CD4-positive, alpha-beta T cell treated with Interleukin-12 subunit alpha and Interleukin-12 subunit beta, for 1 hour (primary cell): ENCODE measurements at places on chromosomes 6 and 20.

GRCh38 chr6:41072836-41073202 lies at the start of gene NFYA:
Gene NFYA, plus strand, starts transcription at chr6:41072974. Its CDS starts 6,116 bp downstream, at chr6:41079090.
- DNase-seq, result no peak

- DNase-seq, result no peak
These were observed 126.5 kb upstream of the SOX4 start for GRCh38 chr6:21467091-21467490.

- DNase-seq, result no peak
These were observed 7.5 kb upstream of the CD164 start for GRCh38 chr6:109389650-109390274.

DNA sequence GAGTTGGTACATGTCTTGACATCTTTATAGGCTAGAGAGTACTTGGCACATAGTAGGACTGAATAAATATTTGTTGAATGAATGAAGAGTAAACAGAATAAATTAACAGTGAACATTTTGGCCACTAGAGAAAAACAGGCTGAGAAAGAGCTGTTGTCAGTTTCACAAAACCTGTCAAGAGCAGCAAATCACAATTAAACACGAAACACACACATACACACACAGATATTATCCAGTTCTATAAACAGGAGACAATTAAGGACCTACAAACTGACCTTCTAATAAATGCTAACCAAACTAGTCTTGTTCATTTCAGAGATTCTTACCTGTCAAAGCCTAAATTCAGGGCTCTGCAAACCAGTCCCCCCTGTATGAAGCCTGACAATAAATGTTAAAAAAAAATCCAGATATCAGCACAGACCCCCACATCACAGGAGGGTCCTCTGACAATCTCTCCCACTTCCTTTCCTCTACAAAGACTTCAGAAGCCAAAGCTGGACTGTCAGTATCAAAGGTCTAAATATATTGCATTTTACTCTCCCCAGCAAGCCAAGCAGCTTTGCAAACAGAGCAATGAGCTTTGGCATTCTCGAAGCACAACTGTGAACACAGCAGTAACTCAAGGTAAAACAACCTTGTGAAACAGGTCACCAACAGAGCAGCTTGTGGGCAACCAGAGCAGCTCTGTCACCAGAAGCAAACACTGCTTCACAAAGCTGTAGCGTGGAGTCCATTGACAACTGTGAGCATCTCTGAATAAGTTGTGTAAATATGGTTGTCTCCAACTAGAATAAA lies 229.9 kb downstream of the TBXT start:
- DNase-seq, result no peak

DNA sequence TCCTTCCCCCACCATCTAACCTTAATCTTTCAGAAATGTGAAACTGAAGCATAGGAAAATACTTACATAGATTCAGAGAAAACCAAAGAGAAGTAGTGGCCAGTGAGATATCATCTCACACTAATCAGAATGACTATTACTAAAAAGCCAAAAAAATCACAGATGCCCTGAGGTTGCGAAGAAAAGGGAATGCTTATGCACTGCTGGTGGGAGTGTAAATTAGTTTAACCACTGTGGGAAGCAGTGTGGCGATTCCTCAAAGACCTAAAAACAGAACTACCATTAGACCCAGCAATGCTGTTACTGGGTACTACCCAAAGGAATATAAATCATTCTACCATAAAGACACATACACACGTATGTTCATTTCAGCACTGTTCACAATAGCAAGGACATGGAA lies 9.2 kb upstream of the PREX1 start:
- DNase-seq, result no peak

GRCh38 chr6:150392452-150393220 lies 23.8 kb downstream of the IYD start:
- DNase-seq, result no peak

GRCh38 chr20:59571551-59572314 lies 32.6 kb upstream of the PHACTR3 start:
- DNase-seq, result peak; percentile 47

- no peak for DNase-seq
These were observed 287.8 kb downstream of the CDH4 start for GRCh38 chr20:61539706-61540360.

- DNase-seq, result no peak
These were observed 20.7 kb downstream of the SYNJ2 start for GRCh38 chr6:158002249-158002950.

DNA sequence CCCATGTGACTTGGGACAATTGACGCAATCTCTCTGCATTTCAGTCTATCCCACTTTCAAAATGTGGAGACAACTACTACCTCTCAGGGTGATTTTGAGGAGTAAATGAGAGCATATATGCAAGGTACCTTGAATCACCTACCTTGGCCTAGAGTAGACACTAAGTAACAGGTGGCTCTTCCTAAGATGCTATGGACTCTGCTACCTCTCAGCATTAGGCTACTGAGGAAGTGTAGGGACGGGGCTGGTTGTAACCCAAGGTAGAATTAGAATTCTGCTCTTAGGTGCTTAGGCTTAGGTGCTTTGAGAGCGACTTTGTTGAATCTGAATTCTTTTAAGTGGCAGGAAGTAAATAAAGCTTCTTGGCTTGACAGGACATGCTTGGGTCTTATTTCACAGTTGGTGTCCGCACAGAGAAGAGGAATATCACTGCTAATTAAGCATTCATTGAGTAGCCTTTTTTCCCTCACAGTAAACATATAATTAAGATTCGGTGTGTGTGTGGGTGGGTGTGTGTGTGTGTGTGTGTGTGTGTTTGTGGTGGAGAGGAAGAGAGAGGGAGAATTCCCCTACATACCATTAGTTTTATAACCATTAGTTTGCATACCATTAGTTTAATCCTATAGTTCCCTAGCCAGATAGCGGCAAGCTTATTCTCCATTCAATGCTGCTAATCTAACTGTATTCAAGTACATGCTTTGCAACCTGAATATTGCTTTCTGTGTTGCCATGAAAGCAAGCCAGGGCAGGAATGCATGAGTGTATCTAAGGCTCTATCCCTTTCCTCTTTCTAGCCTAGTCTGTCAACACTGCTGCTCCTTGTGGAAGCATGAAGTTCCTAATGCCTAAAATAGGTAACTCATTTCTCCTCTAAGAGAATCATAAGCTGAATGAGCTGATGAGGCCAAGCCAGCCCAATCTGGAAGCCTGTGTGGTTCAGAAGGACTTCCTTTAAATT lies 112.5 kb downstream of the IPCEF1 start:
- peak; percentile 41 for DNase-seq

GRCh38 chr6:11033825-11034224 lies 10.3 kb downstream of the ELOVL2 start:
- no peak for DNase-seq

DNA sequence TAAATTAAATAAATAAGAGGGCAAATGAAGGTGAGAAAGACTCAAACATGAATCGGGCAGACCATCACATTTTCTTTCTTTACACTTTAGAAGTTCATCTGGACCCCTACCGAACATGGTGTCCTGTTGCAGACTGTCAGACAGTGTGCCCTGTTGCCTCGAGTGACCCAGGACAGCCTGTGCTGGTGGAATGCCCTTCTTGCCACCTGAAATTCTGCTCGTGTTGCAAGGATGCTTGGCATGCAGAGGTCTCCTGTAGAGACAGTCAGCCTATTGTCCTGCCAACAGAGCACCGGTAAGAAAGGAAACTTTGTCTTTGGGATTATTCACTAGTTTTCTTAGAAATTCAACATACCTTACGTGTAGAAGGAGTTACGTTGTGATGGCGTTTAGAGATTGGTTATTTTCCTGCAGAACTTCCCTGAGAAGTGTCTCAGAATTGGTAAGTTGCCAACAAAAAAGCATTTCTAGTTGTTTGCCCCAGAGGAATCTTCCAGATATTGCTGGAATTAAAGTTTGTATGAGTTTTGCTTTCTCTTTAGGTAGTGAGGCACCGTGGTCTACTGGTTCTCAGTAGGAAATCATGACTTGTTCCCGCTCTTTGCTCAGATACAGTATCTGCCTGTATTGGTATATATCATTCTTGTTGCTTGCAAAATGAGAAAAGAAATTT lies 70.1 kb downstream of the RNF144B start:
- DNase-seq, result no peak

- DNase-seq, result no peak
These were observed 300.8 kb upstream of the STXBP5 start for GRCh38 chr6:146903451-146903850.

- DNase-seq, result no peak
These were observed 4.1 kb downstream of the CALHM6 start for GRCh38 chr6:116465246-116465645.

- DNase-seq, result peak; percentile 39
These were observed 917 bp upstream of the TEAD3 start for GRCh38 chr6:35497571-35498421.

DNA sequence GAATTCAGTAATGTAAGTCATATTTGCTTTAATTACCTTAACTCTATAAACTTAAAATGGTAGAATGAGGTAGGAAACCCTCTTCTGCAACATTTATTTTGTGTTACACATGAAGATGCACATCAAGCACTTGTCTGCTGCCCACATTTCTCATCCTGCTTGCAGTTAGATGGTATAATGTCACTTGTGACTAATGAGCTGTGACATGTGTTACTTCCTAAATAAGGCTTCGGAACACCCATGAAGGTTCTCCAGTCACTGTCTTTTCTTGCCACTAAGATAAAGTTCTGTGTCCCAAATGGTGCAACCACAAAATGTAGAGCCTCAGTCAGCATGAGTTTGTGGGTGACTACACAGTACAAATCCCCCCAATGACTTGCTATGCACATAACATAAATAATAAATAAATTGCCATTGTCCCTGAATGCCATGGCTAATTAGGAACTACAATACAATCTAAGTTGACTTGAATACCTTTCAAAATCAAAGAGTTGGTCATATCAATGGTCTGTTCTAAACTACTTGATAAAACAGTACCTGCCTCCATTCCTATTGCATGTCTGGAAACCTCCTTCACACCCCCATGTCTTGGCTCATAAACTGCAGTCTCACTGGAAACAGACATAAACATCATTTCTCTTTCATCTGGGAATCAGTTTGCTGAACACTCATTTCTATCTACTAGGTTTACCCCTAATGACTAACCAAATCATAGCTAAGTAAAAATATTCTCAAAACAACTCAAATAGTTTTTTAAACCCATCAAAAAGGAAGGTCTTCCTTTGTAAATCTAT lies 157.2 kb downstream of the PTPRK start:
- DNase-seq, result no peak
